Central memory CD4-positive, alpha-beta T cell (primary cell): ENCODE measurements at places on chromosomes 2 and 18.

- DNase-seq = peak; percentile 5
Observed at GRCh38 chr2:230068651-230069055, at the start of gene SLC16A14. SLC16A14 (minus strand) TSS chr2:230068924; CDS start chr2:230059352, 9,572 bp downstream.

DNA sequence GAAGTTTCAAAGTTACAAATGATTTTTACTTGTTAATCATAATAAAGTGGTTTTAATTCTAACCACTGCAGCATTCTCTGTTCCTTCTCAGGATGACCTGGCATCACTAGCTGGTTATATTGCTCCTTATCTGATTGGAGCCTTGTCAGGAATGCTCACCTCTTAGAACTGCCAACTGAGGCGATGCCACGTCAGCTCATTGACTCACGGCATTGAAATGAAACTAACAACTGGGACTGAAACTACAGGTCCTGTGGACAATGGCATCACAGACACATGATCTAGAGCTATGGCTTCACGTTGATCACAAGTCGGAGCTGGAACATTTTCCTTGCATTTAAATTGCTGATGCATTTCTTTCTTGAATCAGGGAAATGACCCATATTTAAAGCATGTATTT is 54.9 kb upstream of the MAP2 start:
- DNase-seq = no peak

- peak; percentile 37 for DNase-seq
Observed at GRCh38 chr2:96163768-96164429, 18.7 kb upstream of the DUSP2 start.

- DNase-seq = no peak
Observed at GRCh38 chr2:194566907-194567660, 1089.9 kb upstream of the SLC39A10 start.

- DNase-seq = peak; percentile 70
Observed at GRCh38 chr2:84880645-84881521, at the start of gene TRABD2A. TRABD2A (minus strand) TSS chr2:84881084; CDS start chr2:84881039, 45 bp downstream.

DNA sequence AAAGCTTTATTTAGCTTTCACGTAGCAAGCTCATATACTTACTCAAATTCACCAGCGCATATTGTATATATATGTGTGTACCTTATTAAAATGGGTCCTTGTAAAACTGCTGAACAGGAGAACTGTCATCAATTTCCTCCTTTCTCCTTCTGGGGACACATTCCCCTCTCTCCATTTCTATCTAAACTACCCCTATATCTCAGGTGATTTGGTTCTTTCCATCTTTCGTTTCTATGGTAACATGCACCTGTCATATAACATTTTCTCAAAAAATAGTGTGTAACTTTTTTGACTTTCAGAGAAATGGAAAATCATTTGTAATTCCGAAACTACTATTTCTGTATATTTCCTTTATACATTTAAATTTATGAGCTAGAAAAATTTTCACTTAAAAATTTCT is 83.5 kb upstream of the CD226 start:
- no peak for DNase-seq

GRCh38 chr2:234032279-234032856 is 18.1 kb upstream of the SPP2 start:
- peak; percentile 81 for DNase-seq

DNA sequence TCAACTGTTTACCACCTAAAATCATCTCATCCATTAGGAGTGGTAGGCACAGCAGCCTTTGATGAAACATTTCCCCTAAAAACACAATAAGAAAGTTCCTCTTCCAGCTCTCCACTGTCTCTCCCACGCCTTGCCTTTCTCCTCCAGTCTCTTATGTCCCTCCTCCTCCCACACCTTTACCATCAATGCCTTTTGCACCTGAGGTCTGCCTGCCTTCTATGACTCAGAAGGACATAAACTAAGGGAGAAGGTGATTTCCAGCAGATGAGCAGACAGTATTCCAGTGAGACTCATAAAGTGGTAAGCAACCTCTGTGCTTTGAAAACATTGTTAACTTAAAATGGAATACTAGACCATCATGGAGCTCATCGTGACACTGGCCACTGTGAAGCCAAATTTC is 34.2 kb upstream of the NDUFV2 start:
- no peak for DNase-seq

DNA sequence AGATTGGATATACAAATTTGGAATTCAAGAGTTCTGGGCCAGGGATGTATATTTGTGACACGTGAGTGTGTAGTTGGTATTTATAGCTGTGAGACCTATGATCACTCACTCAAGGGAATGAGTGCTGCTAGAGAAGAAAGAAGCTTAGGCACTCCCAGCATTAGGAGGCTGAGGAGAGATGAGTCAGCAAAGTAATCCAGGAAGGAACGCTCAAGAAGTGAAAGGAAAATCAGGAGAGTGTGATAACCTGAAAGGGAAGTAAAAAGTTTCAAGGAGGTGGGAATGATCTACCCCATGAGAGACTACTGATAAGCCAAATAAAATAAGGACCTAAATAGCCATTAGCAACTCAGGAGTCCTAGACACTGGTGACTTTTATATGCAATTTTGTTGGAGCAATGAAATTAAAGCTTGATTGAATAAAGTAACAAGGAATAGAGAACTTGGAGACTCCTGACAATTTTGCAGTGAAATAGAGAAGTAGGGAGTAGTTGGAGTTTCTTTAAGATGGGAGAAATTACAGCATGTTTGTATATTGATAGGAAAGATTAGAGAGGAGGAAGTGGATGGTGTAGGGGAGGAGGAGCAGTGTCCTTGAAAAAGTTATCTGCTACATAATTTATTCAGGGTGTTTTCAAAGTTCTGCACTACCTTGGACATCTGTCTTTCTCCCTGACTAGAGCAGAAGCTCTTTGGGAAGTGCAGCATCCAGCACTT is 89.9 kb downstream of the UBE2E3 start:
- DNase-seq = no peak

DNA sequence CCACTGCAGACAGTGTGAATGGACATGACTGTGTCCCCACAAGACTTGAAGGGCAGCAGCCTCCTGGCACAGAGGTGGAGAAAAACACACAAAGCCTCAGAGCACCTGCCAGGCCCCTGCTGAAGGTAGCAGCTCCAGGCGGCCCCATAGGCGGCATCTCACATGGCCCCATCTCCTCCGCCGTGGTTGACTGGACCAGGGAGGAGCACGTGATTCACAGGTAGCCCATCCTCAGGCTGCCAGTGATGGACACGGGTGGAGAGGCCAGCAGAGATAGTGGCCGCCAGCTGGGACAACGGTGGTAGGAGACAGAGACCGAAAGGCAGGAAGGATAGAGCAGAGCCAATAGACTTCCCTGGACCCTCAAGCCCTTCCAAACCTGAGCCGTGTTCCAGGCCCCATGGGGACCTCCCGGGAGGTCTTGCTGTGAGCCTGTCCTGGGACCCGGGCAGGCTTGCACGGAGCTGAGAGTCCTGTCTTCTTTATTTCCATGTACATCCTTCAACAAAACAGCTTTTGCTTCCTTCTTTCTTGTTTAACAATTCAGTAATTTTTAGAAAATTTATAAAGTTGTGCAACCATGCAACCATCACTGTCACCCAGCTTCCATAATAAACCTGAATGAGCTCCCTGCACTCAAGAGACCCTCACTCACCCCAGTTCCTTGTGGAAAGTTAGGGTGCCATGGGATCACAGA is 26.9 kb downstream of the GPR55 start:
- no peak for DNase-seq

DNA sequence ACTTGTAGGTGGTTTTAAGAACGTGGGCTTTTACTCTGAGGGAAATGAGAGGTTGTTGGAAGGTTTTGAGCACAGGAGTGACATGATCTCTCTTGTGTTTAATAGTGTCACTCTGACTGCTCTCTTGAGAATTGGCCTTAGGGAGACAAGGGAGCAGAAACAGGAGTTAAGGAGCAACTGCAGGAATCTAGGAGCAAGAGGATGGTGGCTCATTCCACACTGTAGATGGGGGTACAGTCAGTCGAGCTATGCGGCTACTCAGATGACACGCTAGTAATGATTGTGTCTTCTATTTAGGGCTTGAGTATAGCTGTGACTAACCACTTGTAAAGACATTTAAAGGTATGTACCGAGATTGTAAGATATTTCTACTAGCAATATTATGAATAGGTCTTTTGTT is 87.4 kb downstream of the RPRM start:
- no peak for DNase-seq

DNA sequence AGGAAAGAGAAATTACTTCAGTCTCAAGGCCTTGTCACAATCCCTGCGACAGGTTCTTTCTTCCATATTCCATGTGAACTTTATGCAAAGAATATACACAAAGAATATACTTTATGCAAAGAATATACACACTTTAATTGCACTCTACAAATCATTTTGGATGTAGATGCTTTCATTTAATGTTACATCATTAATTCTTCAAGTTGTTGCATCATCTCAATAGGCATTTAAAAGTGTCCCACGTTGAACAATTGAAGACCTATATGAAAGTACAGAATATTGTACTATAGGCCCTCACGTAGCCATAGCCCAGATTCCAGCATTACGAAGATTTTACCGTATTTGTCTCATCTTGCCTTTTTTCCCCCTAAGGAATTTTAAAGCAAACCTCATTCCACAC is 33.1 kb upstream of the MAL start:
- DNase-seq = no peak

DNA sequence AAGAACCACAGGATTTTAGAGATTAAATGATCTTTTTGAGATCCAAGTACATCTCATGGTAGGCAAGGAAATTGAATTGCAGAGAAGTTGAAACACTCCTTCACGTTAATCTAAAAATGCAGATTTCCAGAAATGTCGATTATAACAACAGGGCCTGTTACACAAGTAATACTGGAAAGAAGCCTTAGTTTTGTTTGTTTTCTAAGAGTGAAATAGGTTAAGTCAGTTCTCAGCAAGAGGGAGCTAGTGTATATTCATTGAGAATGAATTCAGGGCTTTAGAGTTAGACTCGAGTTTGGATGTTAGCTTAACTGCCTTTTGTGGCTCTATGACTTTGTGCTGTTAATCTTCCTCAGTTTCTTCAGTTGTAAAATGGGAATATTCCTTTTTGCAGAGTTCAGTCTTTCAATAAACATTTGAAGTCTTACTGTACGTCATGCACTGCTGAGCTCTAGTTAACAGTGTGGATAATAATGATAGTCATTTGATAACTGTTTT is 926 bp downstream of the NDUFV2 start:
- peak; percentile 31 for DNase-seq
